ENCODE measurements at places on chromosomes 6 and 20. TPM values are rescaled to one million over a fixed set of nuclear protein-coding genes. Genes with fewer than 3 reads are reported as not detected.

Gene PIGT
- total RNA-seq: 75.6 TPM

Gene DST
- total RNA-seq: 84.3 TPM

Gene LAMA2
- total RNA-seq: 0.59 TPM

Gene KIAA1755
- not detected for total RNA-seq

Gene ADGRF1
- total RNA-seq: not detected

Gene SOX18
- total RNA-seq: 25.2 TPM

Gene OR2B6
- total RNA-seq: not detected

Gene MYCT1
- total RNA-seq: 122 TPM

Gene KCNK5
- total RNA-seq: not detected

Gene ABHD16B
- total RNA-seq: not detected

Gene SPATA25
- total RNA-seq: not detected

Gene FAM209B
- total RNA-seq: not detected

Gene FNDC1
- total RNA-seq: not detected

Data from mammary microvascular endothelial cell (primary cell).